Neural crest cell (in vitro differentiated cells): ENCODE measurements at places on chromosomes 5 and 9.

- DNase-seq = no peak
These were observed 65.3 kb downstream of the CFAP95 start for GRCh38 chr9:69885931-69886330.

GRCh38 chr5:1547236-1547635 is 23.5 kb upstream of the LPCAT1 start:
- no peak for DNase-seq

- DNase-seq = no peak
These were observed 7.9 kb downstream of the DMRT1 start for GRCh38 chr9:849431-849830.

- DNase-seq = no peak
These were observed 131.0 kb downstream of the PBX3 start for GRCh38 chr9:125878164-125878631.

DNA sequence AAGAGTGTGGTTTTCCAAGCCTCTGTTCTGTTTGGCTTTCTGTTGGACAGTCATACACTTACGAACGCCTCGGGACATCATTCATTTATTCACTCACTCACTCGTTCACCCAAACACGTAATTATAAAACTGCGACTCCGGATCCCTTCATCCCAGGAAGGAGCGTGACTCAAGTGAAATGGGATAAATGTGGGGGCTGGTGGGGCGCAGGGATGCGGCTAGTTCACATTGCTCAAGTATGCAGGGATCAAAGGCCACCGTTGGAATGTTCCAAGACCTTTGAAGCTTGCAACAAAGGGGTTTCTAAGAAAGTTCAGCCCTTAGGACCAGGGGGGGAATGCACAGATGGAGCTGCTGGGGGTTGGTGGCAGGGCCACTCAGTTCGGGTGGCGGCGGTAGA is 64.2 kb downstream of the CFAP77 start:
- DNase-seq = no peak

DNA sequence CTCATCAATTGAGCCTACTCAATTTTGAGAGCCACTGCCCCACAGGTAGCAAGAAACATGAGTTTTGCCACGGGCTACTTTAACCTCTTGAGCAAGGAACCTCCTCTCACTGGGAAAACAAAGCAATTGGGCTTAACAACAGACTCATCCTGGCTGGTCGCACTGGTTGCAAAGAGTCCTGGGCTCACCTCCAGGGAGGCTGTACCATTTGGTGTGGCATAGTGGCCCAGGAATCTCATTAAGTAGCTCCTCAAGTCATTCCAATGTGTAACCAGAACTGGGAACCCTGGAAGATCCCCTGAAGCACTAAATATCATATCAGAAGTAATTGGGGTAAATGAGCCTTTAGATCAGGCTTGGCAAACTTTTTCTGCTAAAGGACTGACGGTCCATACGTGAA is 78.5 kb downstream of the MYO10 start:
- no peak for DNase-seq

DNA sequence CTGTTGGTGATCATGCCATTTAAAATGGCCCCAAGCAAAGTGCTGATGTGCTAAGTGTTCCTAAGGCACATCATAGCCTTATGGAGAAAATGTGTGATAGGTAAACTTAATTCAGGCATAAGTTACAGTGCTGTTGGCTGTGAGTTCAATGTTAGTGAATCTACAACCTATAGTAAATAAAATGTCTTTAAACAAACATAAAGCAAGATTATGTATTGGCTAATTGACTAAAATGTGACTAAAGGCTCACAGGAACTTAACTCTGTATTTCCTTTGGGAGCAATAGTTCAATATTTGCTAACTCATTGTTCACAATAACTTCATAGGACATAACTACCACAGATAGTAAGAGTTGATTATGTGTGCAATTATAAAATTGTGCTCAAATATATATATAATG is 49.4 kb upstream of the LRRC19 start:
- DNase-seq = no peak

GRCh38 chr5:19099195-19099594 is 888.8 kb downstream of the CDH18 start:
- no peak for DNase-seq

GRCh38 chr9:114284316-114285060 is 38.4 kb upstream of the ORM1 start:
- no peak for DNase-seq

DNA sequence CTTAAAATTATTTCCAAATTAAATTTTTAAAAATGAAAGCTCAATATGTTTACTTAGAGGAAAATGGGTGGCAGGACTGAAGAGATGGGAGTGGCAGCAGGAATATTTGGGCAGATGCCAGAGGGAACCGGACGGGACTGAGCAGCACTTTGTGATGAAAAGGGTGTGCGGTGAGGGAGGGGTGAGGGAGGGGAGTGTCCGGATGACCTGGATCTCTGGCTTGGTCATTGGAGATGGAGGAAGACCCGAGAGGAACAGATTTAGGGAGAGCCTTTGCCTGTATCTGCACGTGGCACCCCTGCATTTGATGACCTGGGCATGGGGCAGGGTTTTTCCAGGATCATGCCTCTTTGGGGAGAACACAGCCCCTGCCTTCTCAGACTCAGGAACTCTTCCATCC is 201.1 kb upstream of the MVB12B start:
- DNase-seq = no peak

- no peak for DNase-seq
These were observed 106.2 kb downstream of the IZUMO3 start for GRCh38 chr9:24439456-24439855.

DNA sequence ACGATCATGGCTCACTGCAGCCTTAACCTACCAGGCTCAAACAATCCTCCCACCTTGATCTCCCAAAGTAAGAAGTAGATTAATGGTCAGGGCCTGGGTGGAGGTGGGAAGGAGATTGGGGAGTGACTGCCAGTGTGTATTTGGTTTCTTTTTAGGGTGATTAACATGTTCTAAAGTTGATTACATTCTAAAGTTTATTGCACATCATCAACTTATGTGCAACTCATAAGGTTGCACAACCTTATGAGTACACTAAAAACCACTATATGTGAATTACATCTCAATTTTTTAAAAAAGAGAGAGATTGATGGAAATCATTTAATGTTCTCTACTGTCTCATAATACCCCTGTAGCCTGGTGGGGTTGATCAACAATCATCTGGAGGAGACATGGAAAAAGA is 218.1 kb downstream of the AOPEP start:
- DNase-seq = no peak

DNA sequence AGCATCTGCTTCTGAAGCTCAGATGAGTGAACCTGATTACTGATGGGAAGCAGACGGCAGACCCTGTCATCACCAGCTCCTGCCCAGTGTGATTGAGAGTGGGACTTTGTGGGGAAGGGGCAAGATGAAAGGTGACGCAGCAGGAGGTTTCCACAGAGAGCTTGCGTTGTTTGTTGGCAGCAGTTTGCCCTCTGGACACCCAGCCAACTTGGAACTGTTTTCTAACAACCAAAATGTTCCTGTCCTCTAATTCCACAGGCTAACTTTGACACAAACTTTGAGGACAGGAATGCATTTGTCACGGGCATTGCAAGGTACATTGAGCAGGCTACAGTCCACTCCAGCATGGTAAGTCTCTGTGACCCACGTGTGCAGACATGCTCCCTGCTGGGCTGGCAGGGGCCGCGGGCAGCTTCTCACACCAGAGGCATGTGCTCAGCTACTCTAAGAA is 20.9 kb downstream of the CYFIP2 start:
- DNase-seq = no peak

- DNase-seq = no peak
These were observed 136.1 kb downstream of the UGCG start for GRCh38 chr9:112032743-112033142.

GRCh38 chr5:110268985-110269384 is 457.5 kb downstream of the TMEM232 start:
- no peak for DNase-seq

DNA sequence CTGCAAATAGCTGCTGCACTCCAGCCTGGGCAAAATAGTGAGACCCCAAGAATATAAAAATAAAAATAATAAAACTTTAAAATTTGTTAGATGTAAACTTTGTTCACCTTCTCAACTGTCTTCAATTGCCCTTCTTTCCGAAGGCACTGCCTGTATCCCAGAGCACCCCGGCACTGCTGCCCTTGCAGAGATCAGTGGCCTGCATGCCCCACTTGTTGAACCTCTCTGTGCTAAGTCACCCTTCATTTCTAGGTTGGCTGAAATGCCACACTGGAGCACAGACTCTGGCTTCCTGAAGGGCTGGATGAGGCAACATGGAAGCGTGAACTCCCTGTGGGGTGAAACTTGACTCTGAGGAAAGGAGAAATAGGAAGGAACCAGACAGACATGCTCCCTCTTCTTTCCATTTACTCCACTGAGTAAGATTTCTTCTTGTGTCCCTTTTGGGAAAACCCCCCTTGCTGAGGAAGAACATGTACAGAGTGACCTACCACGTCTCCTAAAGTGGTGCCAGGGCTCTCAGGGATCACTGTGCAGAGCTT is 8.4 kb upstream of the JMY start:
- no peak for DNase-seq

GRCh38 chr9:134055981-134056461 is 11.8 kb downstream of the BRD3 start:
- no peak for DNase-seq

DNA sequence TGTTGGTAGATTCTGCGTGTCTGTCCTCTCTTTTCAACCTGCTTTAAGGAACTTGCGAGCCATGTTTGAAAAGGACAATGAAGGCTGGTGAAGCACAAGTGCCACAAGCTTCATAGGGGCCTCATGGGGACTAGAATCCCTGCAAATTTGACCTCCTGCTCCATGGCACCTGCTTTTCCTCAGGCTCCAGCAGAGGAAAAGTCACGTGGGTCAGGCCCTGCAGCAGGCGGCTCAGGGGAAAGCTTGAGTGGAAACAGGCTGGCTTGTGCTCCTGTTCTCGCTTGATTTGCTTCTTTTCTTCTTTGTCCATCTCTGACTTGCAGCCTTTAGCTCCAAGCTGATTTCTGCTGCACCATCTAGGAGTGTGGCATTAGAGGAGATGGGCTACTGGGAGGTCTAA is 187.6 kb upstream of the MAST4 start:
- no peak for DNase-seq

DNA sequence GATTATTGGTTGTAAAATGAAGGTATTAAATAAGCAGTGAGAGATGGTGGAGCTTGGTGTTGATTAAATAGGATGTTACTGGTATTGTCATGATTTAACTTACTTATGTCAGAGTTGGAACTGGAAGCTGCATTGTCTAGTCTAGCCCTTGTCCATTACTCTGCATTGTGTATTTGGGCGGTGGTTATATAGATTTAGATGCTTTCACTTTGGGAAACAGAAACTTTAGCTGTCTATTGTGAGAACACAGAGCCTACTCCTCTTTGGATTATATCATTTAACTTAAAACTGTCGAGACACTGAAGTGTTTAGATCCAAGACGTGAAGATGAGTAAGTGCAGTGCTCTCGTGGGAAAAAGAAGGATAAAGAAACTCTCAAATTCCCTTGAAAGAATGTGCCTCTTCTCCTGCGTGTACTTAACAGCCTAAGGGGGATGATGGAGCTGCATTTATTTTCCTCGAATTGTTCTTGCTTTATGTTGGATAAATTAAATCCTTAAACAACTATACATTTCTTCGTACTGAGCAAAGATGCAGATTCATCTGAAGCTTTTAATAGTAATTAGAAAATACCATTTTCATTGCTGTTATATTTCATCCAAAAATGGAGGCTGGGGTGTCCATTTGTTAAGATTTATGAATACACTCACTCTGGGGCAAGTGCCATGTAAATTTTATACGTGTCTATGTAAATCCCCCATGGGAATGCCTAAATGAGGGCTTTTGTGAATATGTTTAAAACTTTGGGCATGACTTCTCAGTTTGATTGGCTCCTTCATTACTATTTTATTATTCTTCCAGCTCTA is 21.6 kb downstream of the FBXL7 start:
- DNase-seq = no peak

- DNase-seq = no peak
These were observed 1.4 kb upstream of the MLLT3 start for GRCh38 chr9:20623748-20624124.

DNA sequence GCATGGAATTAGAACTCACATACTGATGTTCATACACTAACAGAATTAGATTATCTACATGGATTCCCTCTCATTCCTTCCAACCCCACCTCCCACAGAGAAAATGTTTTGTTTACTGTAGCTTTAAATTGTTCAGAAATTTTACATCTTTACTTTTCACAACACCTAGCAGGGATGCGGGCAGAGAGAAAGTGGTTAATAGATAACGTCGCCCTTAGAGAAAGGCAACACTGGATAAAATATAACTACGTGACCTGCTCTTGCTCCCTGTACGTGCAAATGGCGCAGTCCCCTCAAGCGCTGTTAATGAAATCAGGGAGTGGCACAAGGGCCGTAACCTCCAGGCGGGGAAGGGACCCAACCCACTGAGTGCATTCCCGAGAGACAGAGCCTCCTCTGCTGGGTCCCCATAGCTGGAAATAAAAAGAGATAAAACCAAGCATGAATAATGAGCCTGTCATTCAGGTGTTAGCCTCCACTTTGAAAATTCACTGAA is 125.3 kb upstream of the DAPK1 start:
- no peak for DNase-seq

DNA sequence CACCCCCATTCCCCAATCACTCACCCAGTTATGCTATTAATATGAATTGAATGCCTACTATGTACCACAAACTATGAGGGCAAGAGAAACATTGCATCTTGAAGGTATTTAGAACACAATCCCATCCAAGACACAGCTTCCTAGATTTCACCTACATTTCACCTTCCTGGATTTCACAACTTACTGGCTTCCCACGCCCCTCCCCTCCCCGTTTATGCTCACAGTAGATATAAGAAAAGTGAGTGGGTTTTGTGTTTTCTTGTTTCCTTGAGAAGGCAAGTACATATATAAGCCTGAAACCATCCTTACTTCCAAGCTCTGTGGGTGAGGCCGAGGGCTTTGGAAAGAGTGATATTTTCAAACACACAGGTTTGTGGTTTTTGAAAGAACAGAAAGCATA is 465.0 kb downstream of the BNC2 start:
- no peak for DNase-seq

DNA sequence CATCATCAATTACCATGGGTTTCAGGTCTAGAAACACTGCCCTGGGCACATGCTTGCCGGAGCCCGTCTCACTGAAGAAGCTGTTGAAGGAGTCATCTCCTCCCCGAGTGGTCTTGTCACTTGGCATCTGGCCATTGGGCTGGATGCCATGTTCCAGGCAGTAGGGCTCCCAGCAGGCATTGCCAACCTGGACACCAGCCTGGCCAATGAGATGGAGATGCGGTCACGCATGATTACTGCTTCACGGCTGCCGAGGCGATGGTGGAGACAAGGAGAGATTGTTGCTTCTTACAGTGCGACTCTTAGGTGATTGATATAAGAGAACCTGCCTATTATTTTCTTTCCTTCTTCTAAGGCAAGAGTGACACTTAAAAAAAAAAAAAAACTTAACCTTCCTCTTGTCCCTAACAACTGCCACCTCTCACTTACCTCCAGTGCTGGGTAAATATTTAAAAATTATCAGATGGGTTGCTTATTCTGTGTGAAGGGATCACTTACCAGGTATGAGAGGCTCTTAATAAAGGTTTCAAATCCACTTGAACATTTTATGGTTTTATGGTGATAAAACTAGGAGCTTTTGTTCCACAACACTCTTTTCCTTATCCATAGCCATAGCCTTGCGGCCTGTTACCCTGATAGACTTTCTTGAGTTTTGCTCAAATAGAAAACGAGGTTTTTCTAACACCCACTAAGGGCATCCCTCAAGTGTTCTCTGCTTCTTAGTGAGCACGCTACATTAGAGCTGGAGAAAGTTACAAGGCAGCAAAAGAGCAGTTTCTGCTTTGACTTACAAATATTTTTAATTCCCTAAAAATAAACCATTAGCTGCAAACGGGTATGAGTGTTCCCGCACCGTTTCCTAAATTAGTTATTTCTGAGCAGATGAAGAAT is 41.2 kb downstream of the NIM1K start:
- no peak for DNase-seq

GRCh38 chr5:127667926-127668325 is 19.0 kb downstream of the CTXN3 start:
- no peak for DNase-seq
